Fibroblast of skin of scalp (primary cell): ENCODE measurements at places on chromosomes 2 and 18.

DNA sequence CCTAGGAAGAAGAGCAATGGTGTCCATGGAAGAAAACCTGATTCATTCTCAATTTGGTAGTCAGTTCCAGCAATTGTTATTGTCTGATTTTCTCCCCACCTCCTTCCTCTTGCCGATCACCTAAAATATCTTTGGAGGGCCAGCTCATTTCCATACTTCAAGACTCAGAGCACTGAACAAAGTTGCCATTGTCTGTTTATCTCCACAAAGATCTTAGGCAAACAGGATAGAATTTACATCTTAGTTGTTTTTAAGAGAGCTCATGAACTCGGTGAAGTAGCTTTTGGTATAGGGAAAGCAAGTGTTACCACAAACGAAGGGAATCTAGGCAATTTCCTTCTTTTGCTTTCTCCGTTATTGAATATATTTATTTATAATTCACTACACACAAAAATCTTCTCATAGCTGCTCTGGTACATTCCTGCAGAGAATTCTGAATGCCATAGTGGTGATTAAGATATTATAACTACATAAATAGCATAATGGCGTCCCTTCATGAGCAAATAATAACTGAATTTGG lies 41.5 kb upstream of the CHST9 start:
- no peak for DNase-seq

DNA sequence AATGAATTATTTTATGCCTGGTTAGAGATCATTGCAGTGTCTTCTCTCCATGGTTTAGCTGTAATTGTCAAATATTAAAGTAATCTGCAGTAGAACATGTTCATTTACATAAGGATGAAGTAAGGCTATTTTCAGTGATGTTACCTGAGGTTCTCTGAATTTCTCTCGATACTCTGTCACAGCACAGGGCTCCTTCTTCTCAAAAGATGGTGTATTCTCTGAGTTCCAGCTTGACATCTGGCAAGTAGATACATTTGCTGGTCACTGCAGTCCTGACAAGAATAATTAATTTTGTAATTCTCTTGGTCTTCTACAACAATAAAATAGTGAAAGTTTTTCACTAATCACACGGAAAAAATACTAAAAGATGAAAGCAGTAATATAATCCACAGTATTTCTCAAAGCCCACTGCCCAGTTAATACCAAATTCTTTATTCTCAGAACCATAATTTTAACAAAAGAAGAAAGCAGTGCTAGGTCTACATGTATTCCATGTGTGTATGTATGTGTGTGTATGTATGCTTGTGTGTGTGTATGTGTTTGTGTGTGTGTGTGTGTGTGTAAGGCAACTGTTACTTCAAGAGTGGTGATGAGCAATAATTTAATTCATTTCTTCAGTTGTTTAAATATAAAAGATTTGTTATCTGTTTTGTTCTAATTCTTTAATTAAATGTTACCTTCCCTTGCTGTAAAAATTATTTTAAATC lies 1165.5 kb upstream of the SLC39A10 start:
- no peak for DNase-seq

- no peak for DNase-seq
These were observed 7.0 kb downstream of the EIF2AK2 start for GRCh38 chr2:37149626-37150322.

DNA sequence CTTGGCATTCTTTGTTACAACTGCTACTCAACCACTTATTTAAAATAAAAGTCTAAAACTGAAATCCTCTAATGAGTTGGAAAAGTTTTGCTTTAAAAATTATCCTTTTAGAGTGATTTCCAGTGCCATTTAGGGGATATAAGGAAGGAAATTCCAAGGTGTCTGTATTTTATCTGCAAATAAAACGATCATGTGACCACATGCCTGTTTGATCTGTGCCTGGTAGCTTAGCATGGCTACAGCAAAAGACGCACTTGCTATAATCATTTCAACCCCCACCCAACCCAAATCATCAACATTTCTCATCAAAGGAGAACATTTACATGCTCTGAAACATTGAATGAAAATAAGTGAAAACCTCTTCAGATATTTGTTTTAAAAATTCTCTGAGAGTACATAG lies 615.1 kb downstream of the IRS1 start:
- no peak for DNase-seq
